ENCODE measurements at places on chromosomes 12 and 14.

DNA sequence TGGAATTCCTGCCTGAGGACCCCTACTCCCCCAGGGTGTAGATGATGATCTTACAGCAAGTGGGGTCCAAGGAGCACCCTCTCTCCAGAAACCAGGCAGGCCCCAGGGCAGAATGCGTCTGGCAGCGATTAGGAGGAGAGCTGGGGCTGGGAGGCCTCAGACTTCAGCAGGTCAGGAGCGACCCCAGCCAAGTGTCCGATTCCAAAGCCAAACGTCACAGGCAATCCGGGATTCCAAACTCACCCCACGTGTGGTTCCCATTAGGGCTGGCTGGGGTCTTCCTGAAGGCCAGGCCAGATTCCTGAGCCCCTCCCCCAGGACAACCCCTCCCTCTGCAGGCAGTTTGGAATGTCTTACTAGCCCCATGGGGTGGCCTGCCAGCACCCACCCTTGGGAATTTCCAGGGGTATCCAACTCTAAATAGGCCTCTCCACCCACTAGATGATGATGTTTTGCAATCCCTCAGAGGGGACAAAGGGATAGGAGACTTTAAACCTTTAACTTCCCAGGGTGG, 17.3 kb upstream of the FIGNL2 start:
- peak; percentile 22 for DNase-seq

GRCh38 chr12:85781766-85782165, 54.4 kb downstream of the RASSF9 start:
- DNase-seq = no peak

GRCh38 chr14:85572011-85572410, 42.1 kb downstream of the FLRT2 start:
- DNase-seq = no peak

DNA sequence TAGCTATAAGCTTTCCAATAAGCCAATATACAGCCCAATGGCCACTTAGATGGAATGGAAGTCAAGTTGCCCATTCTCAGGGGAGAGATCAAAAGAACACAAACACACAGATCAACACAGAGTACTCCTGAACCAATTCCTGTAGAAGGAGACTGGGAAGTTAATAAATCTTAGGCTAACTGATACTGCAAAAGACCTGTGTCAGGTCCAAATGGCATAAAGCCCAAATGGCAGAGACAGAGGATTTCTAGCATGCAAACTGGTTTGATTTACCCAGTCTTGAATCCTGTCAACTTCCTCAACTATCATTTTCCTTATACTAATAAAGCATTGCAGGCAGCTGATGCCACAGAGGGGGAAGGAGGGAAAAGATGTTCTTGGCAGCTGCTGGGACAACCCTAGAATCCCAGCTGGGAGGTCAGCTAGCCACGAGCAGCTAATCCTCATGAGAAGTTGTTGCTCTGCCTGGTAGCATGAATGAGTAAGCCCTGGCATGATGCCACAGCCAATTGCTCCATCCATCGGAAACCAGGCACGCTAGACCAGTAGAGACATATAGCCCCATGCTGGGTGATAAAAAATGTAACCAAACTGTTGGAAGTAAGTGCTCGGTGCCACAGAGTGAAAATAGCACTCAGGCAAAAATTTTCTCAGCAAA, 26.2 kb downstream of the ANG start:
- DNase-seq = no peak

GRCh38 chr14:105469456-105470349, 4.9 kb upstream of the CRIP2 start:
- no peak for DNase-seq

DNA sequence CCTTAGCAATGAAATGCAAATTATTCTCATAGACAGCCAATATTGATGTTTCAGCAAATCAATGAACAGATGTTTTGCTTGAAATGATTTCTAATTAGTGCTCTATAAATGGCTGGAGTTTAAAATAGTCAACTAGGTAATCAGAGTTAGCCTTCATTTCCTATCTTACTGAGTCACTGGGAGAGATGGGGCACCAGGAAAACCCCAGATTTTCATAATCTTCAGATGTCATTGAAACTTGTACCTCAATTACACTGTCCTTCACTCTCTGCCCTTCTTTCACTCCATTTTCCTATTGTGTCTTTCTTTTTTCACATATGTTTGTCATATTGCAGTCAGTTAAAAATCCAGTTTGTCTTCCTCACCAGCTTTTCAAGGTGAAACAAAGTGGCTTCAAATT, 92.7 kb downstream of the C12orf75 start:
- DNase-seq = no peak

- DNase-seq = no peak
Measured at GRCh38 chr14:98244162-98244948, 1027.6 kb downstream of the BCL11B start.

DNA sequence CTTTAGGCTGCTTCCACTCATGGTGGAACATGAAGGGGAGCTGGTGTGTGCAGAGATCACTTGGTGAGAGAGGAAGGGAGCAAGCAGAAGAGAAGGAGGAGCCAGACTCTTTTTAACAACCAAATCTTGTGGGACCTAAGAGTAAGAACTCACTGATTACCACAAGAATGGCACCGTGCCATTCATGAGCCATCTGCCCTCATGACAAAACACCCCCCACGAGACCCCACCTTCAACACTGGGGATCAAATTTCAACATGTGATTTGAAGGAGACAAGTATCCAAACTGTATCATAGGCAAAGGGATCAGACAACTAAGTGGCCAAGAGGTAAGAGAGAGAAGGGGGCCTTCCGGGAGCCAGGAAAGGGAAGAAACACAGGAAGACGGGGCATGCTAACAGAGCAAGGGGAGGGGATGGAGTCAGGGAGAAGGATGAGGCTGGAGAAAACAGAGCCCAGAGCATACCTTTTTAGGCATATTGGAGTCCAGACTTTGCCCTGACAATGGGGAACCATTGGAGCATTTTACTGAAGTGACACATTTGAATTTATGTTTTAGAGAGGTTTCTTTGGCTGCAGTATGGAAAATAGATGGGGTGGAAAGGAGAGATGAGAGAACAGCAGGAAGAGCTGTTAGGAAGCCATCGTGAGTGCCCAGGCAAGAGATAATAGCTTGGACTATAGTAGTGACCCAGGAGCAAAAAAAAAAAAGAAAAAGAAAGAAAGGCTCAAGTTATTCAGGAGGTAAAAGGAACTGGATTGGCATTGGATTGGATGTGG, 204.4 kb upstream of the NUDT4 start:
- DNase-seq = no peak

All from 8988T (cell line).